Breast epithelium (tissue), 4 donors: ENCODE measurements at places on chromosomes 3 and 15. TPM values are rescaled to one million over a fixed set of nuclear protein-coding genes. Genes with fewer than 3 reads are reported as not detected.

DNA sequence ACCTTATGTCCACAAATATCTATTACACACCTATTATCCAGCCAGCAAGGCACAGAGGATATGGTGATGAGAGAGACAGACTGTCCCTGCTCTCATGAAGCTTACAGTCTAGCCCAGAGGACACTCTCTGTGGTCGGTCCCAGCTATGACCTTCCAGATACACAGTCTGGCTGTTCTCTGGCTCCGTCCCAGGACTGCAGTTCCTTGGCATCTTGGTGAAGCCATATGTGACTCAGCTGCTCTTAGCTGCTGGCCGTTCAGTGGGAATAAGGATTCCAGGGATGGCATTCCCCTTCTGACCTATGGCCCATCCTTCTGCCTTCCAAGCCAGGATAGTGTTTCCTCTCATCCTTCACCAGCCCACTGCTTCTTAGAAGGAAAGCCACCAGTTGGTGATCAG lies 30.8 kb downstream of the MEX3B start:
- no peak for DNase-seq

GRCh38 chr3:79994397-79994796 lies 226.6 kb upstream of the ROBO1 start:
- no peak for DNase-seq

GRCh38 chr3:86990012-86990733 lies 776 bp downstream of the VGLL3 start:
- no peak for DNase-seq

- no peak for DNase-seq
These were observed 42.6 kb downstream of the GOLIM4 start for GRCh38 chr3:168053115-168053514.

GRCh38 chr15:77856705-77857346 lies 220.7 kb downstream of the TBC1D2B start:
- DNase-seq: no peak

DNA sequence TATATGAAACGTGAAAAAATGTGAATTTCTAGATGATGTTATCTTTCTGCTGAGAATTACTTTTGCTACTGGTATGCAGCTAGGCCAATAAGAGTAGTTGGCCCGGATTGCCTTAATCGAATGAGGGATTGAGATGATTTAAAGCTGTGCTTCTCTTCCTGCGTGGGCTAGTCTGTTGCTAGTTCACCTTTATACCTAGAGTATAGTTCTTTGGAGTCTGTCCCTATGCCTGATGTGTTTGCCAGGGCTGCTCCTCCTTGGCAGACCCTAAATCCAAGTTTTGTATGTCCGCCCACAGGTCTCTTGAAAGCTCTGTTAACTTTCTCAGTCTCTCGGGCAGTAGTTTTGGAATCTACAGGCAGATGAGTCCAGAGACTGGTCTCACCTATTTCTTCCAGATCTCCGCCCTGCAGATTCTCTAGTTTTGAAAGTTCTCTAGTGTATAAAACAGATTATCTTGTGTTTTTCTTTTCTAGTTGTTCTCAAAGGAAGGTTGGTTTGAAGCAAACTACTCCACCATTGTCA lies 64.9 kb downstream of the MEF2A start:
- no peak for DNase-seq

GRCh38 chr15:40274350-40275274 lies 8.3 kb downstream of the ANKRD63 start:
- peak; percentile 84 for DNase-seq

GRCh38 chr3:12632523-12632922 lies 31.4 kb downstream of the RAF1 start:
- DNase-seq: no peak

- DNase-seq: peak; percentile 59
These were observed 22.1 kb downstream of the ACKR2 start for GRCh38 chr3:42831321-42831713.

DNA sequence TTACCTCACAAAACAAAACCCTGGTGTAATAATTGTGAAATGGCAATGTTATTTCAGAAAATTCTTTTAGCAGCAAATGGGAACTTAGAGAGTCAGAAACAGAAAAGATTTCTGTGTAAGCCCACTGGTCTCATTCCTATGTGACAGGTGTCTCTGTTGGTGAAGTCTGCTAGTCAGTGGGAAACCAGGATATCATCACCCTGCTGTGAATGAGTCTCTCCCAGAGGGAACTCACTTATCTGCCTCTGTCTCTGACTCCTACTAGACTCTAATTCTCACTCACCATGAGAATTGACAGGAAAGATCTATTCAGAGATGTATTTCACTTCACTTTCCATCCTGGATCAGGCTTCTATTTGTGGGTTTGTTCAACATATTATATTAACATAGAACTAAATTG lies 266.0 kb downstream of the EPHA3 start:
- no peak for DNase-seq

DNA sequence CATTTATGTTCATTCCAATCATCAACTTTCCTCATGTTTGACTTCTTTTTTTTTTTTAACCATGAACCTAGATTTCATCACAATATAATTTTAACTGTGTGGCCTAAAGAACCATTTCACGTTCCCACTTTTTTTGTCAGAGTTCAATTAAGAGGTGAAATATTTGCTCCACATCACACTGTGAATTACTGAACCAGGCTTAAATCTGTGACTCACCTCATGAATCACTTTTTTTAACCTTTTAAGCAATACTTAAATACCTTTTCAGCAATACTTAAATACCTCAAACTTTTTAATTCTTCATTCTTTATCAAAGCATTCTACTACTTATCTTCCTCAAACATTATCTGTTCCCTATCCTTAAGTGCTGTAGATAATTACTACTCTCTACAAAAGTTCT lies 137.6 kb downstream of the SI start:
- no peak for DNase-seq

- no peak for DNase-seq
These were observed 9.7 kb upstream of the DCLK3 start for GRCh38 chr3:36774052-36774451.

GRCh38 chr15:82805994-82806406 lies at the start of gene FSD2:
Gene FSD2, minus strand, starts transcription at chr15:82806069. Its CDS starts 18,679 bp downstream, at chr15:82787390.
- DNase-seq: no peak

DNA sequence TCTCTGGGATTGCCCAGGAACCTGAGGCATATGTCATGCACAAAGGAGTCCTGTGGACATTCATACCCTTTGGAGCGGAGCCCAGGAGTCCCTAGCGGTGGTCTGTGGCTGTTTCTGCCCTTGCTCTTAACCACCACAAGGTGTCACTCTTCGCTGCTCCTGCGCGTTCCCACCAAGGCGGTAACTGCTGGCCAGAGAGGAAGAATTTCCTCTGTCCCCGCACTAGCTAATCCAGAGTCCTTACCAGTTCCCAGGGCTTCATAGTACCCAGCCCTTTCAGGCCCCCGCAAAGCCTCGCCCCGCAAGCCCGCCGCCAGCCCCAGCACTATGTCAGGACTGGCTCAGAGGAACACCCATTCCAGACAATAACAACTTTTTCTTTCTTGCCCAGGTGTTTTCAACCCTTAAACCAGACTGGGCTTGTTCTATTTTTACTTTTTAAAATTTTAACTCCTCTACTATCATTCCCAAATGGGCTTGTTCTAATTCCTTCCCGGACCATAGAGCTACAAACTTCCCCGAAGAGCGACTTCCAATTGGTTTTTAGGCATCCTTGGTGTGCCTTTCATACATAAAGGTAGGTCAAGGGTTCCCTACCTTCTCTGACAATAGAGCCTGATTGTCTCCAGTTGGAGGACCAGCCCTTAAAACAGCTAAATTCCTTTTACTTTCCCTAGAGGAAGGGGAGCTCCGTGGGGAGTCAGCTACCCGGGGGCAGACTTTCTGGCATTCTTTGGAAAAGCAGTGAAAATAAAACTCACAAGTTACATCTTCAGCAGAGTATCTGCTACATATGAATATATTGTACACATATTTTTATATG lies 31.8 kb upstream of the ZNF774 start:
- DNase-seq: peak; percentile 81

- DNase-seq: no peak
These were observed 30.0 kb upstream of the TRAK1 start for GRCh38 chr3:42061025-42061712.

GRCh38 chr3:171833789-171834460 lies 9.2 kb upstream of the TMEM212 start:
- no peak for DNase-seq

- DNase-seq: no peak
These were observed 3.0 kb downstream of the SNAP23 start for GRCh38 chr15:42498212-42499068.

GRCh38 chr15:95362306-95362705 lies 968.2 kb upstream of the NR2F2 start:
- no peak for DNase-seq

DNA sequence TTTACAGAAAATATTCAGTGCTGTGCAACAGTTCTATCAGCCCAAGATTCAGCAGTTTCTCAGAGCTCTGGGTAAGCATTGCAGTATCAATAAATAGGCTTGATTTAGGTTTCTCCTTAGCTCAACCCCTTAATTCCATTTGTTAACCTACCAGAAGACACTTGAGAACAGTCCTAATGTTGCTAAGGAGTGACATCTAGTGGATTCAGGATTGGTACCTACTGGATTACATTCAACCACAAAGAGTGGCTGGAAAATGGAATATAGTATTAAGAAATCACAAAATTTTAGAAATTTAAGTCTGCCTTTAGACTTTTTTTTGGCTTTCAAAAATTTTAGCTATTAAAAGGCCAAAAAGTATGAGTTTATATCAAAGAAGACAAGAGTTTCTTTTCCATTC lies 34.7 kb downstream of the POLG start:
- no peak for DNase-seq

- DNase-seq: no peak
These were observed 131.6 kb downstream of the SPATA16 start for GRCh38 chr3:173009410-173009809.

GRCh38 chr15:91609966-91610365 lies 243.5 kb upstream of the SLCO3A1 start:
- no peak for DNase-seq

DNA sequence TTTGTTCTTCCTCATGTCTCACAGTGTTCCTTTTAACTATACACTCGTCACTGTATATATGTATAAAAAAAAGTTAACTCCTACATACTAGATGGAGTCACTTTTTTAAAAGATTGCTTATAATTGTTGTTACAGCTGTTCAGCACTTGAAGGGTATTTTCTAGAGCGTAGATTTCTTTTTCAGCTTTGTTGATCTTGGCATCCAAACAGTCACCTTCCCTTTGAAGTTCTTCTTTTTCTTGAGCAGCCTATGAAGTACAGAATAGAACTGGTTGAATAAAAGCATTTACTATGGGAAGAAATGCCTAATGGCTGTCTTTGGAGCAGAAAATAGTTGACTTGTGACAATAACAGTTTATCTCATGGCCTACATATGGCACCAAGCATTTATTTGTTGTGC lies 17.8 kb downstream of the TTC14 start:
- DNase-seq: no peak

DNA sequence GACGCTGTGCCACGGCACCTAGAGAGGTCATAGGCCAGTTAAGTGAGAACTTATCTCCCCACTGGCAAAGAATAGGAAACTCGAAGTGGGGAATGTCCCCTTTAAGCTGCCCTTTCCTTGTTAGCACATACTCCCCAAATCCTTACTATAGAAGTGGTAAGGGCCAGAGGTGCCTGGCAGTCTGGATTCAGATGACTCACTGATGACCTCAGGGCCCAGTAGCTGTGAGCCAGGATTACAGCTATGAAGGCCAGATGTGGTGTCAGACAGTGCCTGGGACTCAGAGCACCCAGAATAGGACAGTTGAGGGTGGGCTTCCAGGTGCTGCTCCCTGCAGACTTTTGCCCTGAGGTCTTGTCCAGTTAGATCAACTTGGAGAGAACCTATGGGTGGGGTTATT lies 37.7 kb downstream of the PDIA5 start:
- no peak for DNase-seq

DNA sequence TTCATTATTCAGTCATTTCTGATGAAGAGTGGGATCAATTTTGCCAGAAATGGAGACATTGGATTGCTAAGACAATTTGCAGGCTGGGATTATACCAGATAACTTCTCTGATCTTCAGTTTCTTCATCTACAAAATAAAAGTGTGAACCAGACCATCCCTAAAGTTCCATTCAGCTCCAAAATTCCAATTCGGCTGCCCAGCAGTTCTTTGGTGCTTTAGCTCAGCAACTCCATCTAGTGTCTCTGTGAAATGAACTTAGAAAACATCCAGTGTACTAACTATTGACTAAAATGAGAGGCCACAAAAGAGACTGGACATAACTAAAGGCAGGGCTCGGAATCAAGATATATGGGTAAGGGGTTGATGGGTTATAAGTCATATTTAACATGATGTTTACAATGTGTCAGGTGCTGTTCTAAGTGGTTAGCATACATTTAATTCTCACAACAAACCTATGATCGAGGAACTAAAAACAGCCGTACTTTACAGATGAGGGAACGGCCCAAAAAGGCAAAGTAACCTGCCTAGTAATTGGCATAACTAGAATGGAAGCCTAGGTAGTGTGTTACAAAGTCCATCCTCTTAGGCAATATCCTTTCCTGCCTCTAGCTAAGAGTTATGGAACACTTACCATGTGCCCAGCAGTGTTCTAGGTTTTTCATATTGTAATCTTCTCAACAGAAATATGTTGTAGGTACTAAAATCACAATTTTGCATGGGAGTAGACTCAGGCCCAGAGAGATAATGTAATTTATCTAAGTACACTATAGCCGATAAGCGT lies 17.0 kb downstream of the THAP10 start:
- no peak for DNase-seq

DNA sequence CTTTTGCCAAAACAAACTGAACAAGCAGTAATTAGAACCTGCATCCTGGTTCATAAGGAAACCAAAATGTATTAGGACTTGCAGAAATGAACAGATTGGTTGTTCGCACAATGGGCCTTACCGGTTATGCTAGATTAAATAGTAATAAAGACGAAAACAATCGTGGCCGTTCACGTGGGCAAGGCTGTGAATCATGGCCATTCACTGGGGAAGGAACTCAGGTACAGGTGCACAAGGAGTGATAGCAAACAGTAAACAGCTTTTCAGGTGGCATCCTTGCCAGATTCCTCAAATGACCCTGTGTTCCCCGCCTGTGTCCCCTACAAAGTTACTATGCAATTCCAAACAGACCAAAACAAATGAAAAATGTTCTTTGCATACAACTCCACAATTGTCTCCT lies 8.2 kb downstream of the LRIG1 start:
- DNase-seq: peak; percentile 72

- DNase-seq: no peak
These were observed 57.1 kb downstream of the CLDN1 start for GRCh38 chr3:190265126-190265525.

The FGD5 gene
- 18.7 TPM for total RNA-seq

The LMCD1 gene
- total RNA-seq: 228 TPM

The TEX264 gene
- 80.5 TPM for total RNA-seq

The ARPC4 gene
- total RNA-seq: 117 TPM

The FBXO40 gene
- not detected for total RNA-seq

The PIK3CB gene
- 46.2 TPM for total RNA-seq

The ADAMTSL3 gene
- 3.9 TPM for total RNA-seq

The INKA1 gene
- 4.2 TPM for total RNA-seq

The ZCWPW2 gene
- total RNA-seq: 2.3 TPM

The C3orf52 gene
- 8.5 TPM for total RNA-seq

The HCLS1 gene
- 42.6 TPM for total RNA-seq

The RAB6B gene
- total RNA-seq: 3.4 TPM

The FOXL2 gene
- not detected for total RNA-seq

The MYRIP gene
- total RNA-seq: 2.6 TPM

The RCN2 gene
- 47.2 TPM for total RNA-seq

The KLF15 gene
- 36.3 TPM for total RNA-seq

The KIF7 gene
- 10.5 TPM for total RNA-seq

The ARNT2 gene
- 5.9 TPM for total RNA-seq
